Trophoblast cell (in vitro differentiated cells and primary cell): ENCODE measurements at places on chromosomes 5 and 9.

- DNase-seq: no peak
Measured at GRCh38 chr5:1317921-1318565, 23.2 kb upstream of the TERT start.

GRCh38 chr5:133232011-133232410 is 180.2 kb downstream of the HSPA4 start:
- DNase-seq: no peak

- no peak for DNase-seq
Measured at GRCh38 chr5:107514305-107514704, 156.4 kb downstream of the EFNA5 start.

GRCh38 chr5:154444556-154445421 is 1.0 kb upstream of the SAP30L start:
- DNase-seq: no peak

DNA sequence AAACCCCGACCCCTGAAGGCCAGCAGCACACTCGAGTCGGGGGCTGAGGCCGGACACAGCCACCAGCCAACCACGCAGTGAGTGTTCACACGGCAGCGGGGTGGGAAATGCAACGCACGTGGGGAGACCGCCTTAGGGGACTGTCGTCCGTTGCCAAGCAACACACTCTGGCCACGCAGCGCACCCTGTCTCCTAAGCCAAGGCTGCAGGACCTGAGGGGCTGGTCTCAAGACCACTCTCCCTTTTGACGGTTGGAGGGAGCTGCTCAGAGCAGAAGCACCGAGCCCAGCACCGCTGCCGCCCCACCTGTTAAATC is 7.5 kb downstream of the BRD9 start:
- DNase-seq: no peak

DNA sequence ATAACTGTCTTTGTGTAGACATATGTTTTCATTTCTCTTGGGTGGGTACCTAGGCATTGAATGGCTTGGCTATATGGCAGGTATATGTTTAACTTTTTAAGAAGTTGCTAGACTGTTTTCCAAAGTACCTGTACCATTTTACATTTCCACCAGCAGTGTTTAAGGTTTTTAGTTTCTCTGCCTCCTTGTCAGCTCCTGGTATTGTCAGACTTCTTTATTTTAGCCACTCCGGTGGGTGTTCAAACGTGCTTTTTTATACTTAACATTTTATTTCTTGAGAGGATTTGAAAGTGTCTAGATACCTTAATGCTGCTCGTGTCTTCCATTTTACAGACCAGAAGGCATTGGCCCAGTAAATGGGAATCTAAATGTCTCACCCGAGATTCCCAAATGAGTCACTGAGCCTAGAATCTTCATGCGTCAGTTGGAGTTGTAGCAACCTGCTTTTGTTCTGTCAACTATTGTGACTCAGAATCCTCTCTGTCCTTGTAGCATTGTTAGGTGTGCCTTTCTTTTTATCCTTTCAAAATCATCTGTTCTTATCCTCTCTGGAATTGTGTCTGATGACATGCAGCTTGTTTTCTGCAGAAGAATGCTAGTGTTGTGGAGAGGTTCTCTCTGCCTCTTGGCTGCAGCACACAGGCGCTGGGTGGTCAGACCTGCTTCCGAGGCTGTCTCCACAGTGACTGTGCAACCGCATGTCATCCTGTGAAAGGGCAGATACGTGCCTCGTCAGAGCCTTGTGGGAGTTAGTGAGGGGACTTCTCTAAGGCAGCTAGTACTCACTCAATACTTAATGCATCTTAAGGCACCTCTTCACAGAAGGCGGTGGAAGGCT is 291.8 kb downstream of the AOPEP start:
- peak; percentile 95 for DNase-seq

DNA sequence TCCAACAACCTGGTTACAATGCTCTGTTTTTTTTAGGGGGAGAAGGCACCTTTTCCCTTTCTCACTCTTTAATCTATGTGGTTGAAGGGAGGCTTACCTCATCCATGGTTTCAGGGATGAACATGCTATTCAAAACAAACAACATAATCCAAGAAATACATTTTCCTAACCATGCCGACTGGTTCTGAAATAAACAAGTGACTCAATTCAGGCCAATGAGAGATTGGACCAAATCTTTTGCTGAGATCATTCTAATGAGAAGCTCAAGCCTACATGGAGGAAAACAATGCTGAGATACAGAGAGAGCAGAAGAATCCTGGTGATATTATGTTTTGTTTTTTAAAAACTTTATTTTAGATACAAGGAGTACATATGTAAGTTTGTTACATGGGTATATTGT is 46.8 kb upstream of the ELL2 start:
- DNase-seq: no peak

GRCh38 chr5:21603796-21604195 is 1249.3 kb downstream of the CDH12 start:
- no peak for DNase-seq
